A549 treated with GW870086 at 1 μM for 4 hours (cell line): ENCODE measurements at places on chromosomes 3 and 15. TPM values are rescaled to one million over a fixed set of nuclear protein-coding genes. Genes with fewer than 3 reads are reported as not detected.

Gene SYNM
- total RNA-seq = 32.6 to 36.3 TPM (median 33.6 TPM) in 5 replicates

Gene ROBO1
- 9.5 to 16.5 TPM (median 16.3 TPM) in 5 replicates for total RNA-seq

Gene CPEB1
- total RNA-seq = 2.3 to 3.5 TPM (median 2.9 TPM) in 5 replicates

Gene CMTM8
- 8.5 to 14.8 TPM (median 13.0 TPM) in 5 replicates for total RNA-seq

Gene FILIP1L
- total RNA-seq = 0.08 to 0.87 TPM (median 0.17 TPM) in 5 replicates

Gene PLS1
- total RNA-seq = 9.1 to 13.0 TPM (median 12.0 TPM) in 5 replicates

Gene POLQ
- total RNA-seq = 5.9 to 7.5 TPM (median 6.6 TPM) in 5 replicates

Gene HOMER2
- 12.2 to 14.1 TPM (median 12.8 TPM) in 5 replicates for total RNA-seq

Gene PDZRN3
- total RNA-seq = not detected in 5 replicates

Gene TRPC1
- total RNA-seq = 4.7 to 9.8 TPM (median 8.4 TPM) in 5 replicates

Gene PLA1A
- total RNA-seq = 0.11 to 0.56 TPM (median 0.44 TPM) in 5 replicates

Gene CELF6
- total RNA-seq = 0.11 to 0.24 TPM (median 0.16 TPM) in 5 replicates

Gene NOX5
- total RNA-seq = 0.14 to 0.37 TPM (median 0.22 TPM) in 5 replicates

Gene CADPS
- total RNA-seq = not detected in 5 replicates

Gene CAMKV
- total RNA-seq = 0.30 to 0.63 TPM (median 0.45 TPM) in 5 replicates

Gene GCHFR
- total RNA-seq = 7.1 to 9.0 TPM (median 7.4 TPM) in 5 replicates

Gene DCBLD2
- total RNA-seq = 160 to 244 TPM (median 228 TPM) in 5 replicates

Gene CGNL1
- total RNA-seq = 0.58 to 0.78 TPM (median 0.69 TPM) in 5 replicates

Gene FAM107A
- 0.08 to 0.21 TPM (median 0.13 TPM) in 5 replicates for total RNA-seq

Gene CPB1
- total RNA-seq = not detected in 5 replicates

Gene KCNAB1
- total RNA-seq = not detected in 5 replicates

Gene CCDC12
- total RNA-seq = 56.8 to 83.8 TPM (median 57.7 TPM) in 5 replicates

Gene TEX55
- total RNA-seq = not detected in 5 replicates

Gene ILDR1
- not detected in 5 replicates for total RNA-seq

Gene FRMD4B
- total RNA-seq = 0.66 to 2.0 TPM (median 1.2 TPM) in 5 replicates

Gene FETUB
- 0.08 to 0.16 TPM (median 0.14 TPM) in 3 of 5 replicates, not detected in the others for total RNA-seq

Gene ANKRD63
- total RNA-seq = 0.25 to 0.41 TPM (median 0.37 TPM) in 5 replicates

Gene CDCP1
- total RNA-seq = 9.8 to 11.7 TPM (median 10.5 TPM) in 5 replicates

Gene MAP6D1
- total RNA-seq = 6.3 to 7.1 TPM (median 6.5 TPM) in 5 replicates

Gene IGSF10
- total RNA-seq = 0.37 to 0.66 TPM (median 0.49 TPM) in 5 replicates

Gene DHX36
- 57.4 to 65.6 TPM (median 63.0 TPM) in 5 replicates for total RNA-seq

Gene SOX2
- total RNA-seq = 0.36 to 0.66 TPM (median 0.47 TPM) in 5 replicates

Gene CD96
- not detected in 5 replicates for total RNA-seq

Gene CRABP1
- 1.2 to 2.2 TPM (median 1.5 TPM) in 5 replicates for total RNA-seq

Gene NR1I2
- total RNA-seq = not detected in 5 replicates

Gene PPARG
- 40.9 to 42.9 TPM (median 41.2 TPM) in 5 replicates for total RNA-seq

Gene SLC9C1
- total RNA-seq = not detected in 5 replicates

Gene TTLL13
- total RNA-seq = 0.17 to 0.51 TPM (median 0.24 TPM) in 4 of 5 replicates, not detected in the other

Gene FAM3D
- total RNA-seq = not detected in 5 replicates

Gene SLC2A2
- not detected in 5 replicates for total RNA-seq

Gene TGM5
- total RNA-seq = not detected in 5 replicates

Gene MAPKAPK3
- 26.0 to 33.9 TPM (median 29.9 TPM) in 5 replicates for total RNA-seq

Gene IL20RB
- 0.58 to 1.5 TPM (median 0.93 TPM) in 5 replicates for total RNA-seq

Gene TMEM108
- not detected in 5 replicates for total RNA-seq

Gene GHRL
- not detected in 5 replicates for total RNA-seq

Gene SKOR1
- total RNA-seq = 0.03 to 0.10 TPM (median 0.05 TPM) in 5 replicates

Gene TMEM202
- not detected in 5 replicates for total RNA-seq
